ENCODE measurements at places on chromosomes 7 and 10. TPM values are rescaled to one million over a fixed set of nuclear protein-coding genes. Genes with fewer than 3 reads are reported as not detected.

DNA sequence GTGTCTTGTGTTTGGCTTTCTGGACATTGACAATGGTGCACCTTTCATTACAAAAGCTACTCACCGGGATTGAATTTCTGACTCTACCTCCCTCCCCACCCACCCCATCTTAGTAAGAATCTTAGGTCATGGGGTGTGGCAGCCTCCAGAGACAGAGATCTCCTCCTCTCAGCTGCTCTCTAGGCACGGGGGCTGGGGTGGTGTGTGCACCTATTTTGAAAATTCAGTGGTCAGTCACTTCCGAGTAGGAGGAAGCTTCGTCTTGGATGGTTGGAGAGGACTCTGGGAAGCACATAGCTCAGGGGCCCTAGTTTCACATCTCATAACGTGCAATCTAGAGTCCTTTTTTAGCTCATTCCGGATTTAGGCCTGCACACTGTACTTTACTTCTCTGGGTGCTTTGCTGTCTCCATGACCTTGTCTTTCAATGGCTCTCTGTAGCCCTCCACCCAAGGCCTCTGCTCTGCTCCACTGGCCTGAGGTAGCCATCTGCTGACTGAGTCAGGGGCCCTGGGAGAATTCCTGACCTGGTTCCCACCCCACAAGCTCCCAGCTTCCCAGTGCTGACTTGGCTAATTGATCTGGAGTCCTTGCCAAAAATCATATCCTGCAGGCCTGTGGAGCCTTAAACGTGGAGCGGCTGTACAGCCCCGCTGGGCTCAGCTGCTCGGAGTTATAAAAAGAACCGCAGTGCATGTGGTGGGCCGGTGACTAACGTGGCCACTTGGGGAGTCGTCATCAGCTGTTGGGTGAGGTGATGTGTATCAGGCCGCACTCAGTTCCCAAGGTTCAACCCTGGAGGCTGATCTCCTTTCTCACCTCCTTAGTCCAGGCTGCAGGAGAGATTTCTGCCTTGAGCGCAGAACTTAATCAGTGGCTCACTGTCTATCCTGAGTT lies 19.3 kb upstream of the ADAMTS14 start:
- H3K27ac ChIP-seq = peak overlapping the region; percentile 99
- DNase-seq = peak; percentile 94
- H3K4me3 ChIP-seq = no peak overlapping the region
- no peaks in the 10 kb centered on the region for H3K36me3 ChIP-seq
- H3K4me1 ChIP-seq = peaks cover 39% of the 10 kb centered on the region

DNA sequence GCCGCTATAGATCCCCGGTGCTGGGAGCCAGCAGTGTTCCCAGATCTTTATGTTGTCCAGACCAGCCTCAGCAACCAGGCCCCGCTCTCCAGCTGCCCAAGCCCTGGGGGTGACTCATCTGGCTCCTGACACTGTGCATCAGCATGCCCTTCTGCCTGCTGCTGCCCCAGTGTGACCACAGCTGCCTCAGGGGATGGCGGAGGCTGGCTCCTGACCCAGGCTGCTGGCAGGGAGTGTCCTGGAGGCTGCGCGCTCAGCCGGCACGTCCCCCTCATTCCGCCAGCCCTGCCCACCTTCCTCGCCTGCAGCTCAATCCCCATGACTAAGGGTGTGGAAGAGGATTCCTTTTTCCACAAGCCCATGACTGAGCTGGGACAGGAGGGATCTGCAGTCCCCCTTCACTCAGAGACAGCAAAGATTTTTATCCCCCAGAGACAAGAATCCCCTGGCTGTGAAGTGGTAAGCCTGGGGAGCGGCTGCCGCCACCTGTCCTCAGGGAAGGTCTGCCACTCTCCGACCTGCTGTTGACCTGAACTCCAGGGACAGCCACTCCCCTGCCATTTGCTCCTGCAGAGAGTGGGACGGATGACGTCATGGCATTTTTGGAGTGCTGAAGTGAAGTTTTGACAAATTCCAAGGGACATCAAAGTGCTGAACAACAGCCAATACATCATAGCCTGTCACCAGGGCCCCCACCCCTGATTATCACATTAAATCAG lies 182.8 kb upstream of the BMPER start:
- peaks cover 49% of the 10 kb centered on the region for H3K4me1 ChIP-seq
- H3K27ac ChIP-seq = peak overlapping the region; percentile 87
- H3K36me3 ChIP-seq = no peaks in the 10 kb centered on the region
- peak overlapping the region; percentile 25 for H3K4me3 ChIP-seq
- DNase-seq = peak; percentile 94
- H3K27me3 ChIP-seq = no peaks in the 10 kb centered on the region

DNA sequence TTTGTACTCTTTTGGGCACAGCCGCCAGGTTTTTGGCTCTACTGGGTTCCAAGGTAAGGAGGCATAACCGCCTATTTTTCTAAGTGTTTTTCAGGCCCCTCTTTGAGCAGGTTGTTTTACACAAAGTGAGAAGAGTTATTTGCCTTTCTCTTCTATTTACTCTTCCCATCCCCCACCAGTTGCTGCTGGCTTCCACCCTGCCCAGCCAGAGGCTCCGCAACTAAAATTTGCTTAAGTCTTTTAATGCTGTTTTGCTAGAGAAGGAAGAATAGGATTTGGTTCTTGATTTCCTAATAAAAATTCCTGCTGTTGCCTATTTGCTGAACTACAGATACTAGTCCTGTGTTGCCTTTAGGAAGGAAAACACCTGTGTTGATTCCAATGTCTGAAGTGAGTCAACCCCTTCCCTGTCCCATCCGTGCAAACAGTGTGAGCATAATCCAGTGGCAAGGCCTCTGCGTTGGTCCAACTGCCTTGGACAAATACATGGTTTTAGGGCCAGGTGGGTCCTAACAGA lies 1.9 kb downstream of the PLA2G12B start:
- H3K4me1 ChIP-seq = no peaks in the 10 kb centered on the region
- H3K27me3 ChIP-seq = no peaks in the 10 kb centered on the region
- no peak overlapping the region for H3K4me3 ChIP-seq
- peak; percentile 25 for DNase-seq
- no peaks in the 10 kb centered on the region for H3K36me3 ChIP-seq

- no peak overlapping the region for H3K4me3 ChIP-seq
- H3K27me3 ChIP-seq = no peaks in the 10 kb centered on the region
- no peaks in the 10 kb centered on the region for H3K36me3 ChIP-seq
- no peaks in the 10 kb centered on the region for H3K4me1 ChIP-seq
- H3K27ac ChIP-seq = no peak overlapping the region
These were observed 173.9 kb downstream of the RNLS start for GRCh38 chr10:88409236-88409635.

GRCh38 chr10:90089719-90090118 lies 388.3 kb downstream of the KIF20B start:
- H3K27me3 ChIP-seq = no peaks in the 10 kb centered on the region
- no peak overlapping the region for H3K27ac ChIP-seq
- H3K4me3 ChIP-seq = no peak overlapping the region
- H3K36me3 ChIP-seq = no peaks in the 10 kb centered on the region
- H3K4me1 ChIP-seq = peaks cover 11% of the 10 kb centered on the region

DNA sequence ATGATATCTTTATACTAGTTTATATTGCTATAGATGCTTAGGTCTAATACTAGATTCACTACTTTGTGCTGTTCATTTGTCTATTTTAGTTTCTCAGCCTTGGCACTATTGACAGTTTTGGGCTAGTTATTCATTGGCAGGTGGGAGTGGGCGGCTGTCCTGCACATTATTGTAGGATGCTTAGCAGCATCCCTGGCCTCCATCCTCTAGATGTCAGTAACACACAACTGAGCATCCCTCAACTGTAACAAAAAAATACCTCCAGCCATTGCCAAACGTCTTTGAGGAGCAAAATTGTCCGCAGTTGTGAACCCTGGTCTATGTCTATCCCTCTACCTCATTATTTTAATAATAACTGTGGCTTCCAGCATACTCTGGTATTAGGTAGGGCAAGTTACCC lies 34.4 kb upstream of the PNLIP start:
- no peak overlapping the region for H3K4me3 ChIP-seq
- H3K4me1 ChIP-seq = no peaks in the 10 kb centered on the region
- no peak for DNase-seq
- no peaks in the 10 kb centered on the region for H3K36me3 ChIP-seq
- H3K27me3 ChIP-seq = no peaks in the 10 kb centered on the region

DNA sequence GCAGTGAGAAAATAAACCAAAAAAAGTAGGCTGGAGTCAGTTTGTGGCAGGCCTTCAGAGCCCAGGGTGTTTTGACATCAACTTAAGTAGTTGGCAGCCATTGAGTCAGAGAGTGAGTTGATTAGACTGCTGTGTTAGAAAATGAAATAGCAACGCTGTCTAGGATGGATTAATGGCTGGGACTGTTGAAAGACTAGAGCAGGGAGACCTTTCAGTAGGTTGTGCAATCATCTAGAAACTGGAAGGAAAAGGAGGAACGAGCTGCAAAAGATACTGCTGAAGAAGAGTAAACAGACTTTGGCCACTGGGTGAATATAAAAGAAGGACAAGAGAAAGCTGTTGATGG lies 28.6 kb upstream of the TRIL start:
- peaks cover 39% of the 10 kb centered on the region for H3K4me1 ChIP-seq
- H3K27me3 ChIP-seq = no peaks in the 10 kb centered on the region
- no peak overlapping the region for H3K4me3 ChIP-seq
- no peaks in the 10 kb centered on the region for H3K36me3 ChIP-seq
- no peak overlapping the region for H3K27ac ChIP-seq

GRCh38 chr7:44144968-44145478 lies 3.9 kb upstream of the MYL7 start:
- H3K36me3 ChIP-seq = no peaks in the 10 kb centered on the region
- H3K4me1 ChIP-seq = no peaks in the 10 kb centered on the region
- peaks cover 15% of the 10 kb centered on the region for H3K27me3 ChIP-seq
- H3K4me3 ChIP-seq = no peak overlapping the region
- H3K27ac ChIP-seq = no peak overlapping the region
- DNase-seq = no peak

DNA sequence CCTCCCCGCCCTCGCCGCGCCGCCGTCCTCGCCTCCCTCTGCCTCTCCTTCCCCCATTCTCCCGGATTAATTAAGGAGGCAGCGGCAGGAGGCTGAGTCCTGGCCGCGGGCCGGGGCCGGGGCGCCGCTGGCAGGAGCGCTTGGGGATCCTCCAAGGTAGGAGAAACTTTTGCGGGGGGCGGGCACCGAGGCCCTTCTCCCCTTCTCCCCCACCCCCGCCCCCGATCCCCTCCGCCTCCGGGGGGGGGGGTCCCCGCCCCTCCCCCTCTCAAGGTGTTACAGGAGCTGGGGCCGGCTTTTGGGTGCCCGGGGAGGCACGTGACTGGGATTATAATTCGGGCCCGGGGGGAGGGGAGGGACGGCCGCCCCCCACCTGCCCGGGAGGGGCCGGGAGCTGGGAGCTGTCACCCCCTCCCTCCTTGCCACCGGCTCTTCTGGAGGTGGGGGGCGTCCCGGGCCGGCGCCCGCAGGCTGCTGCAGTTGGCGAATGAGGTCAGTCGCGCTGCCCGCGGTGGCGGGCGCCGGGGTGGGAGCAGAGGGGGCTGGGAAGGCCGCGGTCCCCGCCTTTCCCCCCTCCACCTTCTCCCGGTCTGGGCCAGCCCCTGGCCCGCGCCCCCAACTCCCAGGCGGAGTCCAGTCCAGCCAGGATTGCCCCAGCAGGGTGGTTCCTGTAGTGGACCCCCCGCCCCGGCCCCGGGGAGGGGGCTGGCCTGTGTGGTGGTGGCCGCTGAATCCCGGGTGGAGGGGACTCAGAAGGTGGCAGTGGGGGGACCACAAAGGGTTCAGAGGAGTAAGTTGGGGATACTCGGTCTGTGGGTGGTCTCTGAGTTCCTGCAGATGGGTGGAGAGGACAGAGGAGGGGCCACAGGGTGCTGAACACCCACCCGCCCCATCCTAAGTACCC lies 567 bp downstream of the GTF2IRD1 start:
- H3K4me1 ChIP-seq = peaks cover 27% of the 10 kb centered on the region
- H3K4me3 ChIP-seq = peak overlapping the region; percentile 79
- peak; percentile 86 for DNase-seq
- H3K27me3 ChIP-seq = no peaks in the 10 kb centered on the region
- H3K36me3 ChIP-seq = no peaks in the 10 kb centered on the region
- peak overlapping the region; percentile 86 for H3K27ac ChIP-seq

GRCh38 chr7:69670701-69671100 lies 72.4 kb downstream of the AUTS2 start:
- no peaks in the 10 kb centered on the region for H3K36me3 ChIP-seq
- H3K4me1 ChIP-seq = peaks cover 8% of the 10 kb centered on the region
- no peaks in the 10 kb centered on the region for H3K27me3 ChIP-seq
- H3K4me3 ChIP-seq = no peak overlapping the region

DNA sequence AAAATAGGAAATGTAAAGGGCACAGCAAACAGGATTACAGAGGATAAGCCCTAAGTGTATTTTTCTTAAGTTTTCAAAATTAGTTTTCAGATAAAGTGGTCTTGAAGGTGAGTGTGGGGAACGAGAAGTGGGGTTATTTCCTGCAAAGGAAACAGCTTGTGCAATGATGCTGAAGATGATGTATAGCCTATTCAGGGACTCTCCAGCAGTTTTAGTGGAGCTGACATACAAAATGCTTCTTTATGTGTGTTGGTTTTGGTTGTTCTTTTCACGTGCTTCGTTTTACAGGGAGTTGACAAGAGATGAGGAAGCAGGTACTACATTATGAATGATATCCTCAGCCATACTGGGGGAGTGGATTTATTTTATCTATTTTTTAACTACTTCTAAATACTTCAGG lies 20.5 kb downstream of the CASD1 start:
- H3K27ac ChIP-seq = no peak overlapping the region
- H3K36me3 ChIP-seq = no peaks in the 10 kb centered on the region
- H3K27me3 ChIP-seq = no peaks in the 10 kb centered on the region
- H3K4me3 ChIP-seq = no peak overlapping the region
- H3K4me1 ChIP-seq = peaks cover 4% of the 10 kb centered on the region

- no peak overlapping the region for H3K27ac ChIP-seq
- no peaks in the 10 kb centered on the region for H3K36me3 ChIP-seq
- H3K4me1 ChIP-seq = no peaks in the 10 kb centered on the region
- H3K4me3 ChIP-seq = no peak overlapping the region
These were observed 1.6 kb upstream of the RASGEF1A start for GRCh38 chr10:43268491-43268890.

DNA sequence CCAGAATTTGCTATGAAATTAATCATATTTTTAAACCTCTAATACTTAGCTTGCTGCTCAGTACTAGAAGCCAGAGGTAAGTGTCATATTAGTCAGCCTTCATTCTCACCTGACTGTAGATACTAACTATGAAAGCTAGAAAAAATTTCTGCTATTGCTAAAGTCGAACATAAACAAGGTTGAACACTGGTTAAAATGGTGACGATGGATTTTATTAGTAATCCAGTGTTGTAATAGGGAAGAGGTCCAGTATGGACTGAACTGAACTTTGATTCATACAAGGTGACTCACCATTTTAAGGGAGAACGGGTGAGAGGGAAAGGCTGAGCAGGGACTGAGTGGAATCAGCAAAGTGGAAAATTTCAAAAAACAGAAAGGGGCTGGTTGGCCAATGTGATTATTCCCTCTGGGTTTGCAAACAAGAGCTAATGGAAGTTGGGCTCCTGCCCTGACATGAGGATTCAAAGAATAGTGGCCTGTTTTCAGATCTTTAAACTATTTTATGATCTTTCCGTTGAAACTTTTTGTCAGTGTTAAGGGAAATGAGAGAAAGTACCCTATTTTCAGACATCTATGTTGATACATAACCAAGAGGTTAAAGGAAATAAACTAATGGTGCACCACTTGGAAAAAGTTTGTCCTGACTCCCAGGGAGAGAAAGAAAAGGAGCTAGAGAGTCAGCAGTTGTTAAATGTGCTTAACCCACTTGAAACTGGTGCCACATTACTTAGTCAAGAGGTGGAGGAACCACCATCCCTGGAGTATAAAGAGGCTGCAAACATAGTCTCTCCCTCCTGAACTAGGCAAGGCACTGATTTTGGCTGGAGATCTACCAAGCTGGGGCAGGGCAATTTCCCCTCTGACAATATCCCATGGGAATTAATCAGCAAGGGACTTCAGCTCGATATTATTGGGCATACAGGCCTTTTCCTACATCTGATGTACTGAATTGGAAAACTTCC lies 15.3 kb upstream of the AKR1C1 start:
- no peaks in the 10 kb centered on the region for H3K36me3 ChIP-seq
- no peak overlapping the region for H3K4me3 ChIP-seq
- H3K27ac ChIP-seq = peak overlapping the region; percentile 71
- DNase-seq = peak; percentile 81
- H3K27me3 ChIP-seq = no peaks in the 10 kb centered on the region

Gene MNX1
- not detected for total RNA-seq

Gene PAPSS2
- 81.8 TPM for total RNA-seq

Gene ITGA8
- total RNA-seq = 2.5 TPM
